ENCODE measurements at places on chromosomes 11 and 22.

DNA sequence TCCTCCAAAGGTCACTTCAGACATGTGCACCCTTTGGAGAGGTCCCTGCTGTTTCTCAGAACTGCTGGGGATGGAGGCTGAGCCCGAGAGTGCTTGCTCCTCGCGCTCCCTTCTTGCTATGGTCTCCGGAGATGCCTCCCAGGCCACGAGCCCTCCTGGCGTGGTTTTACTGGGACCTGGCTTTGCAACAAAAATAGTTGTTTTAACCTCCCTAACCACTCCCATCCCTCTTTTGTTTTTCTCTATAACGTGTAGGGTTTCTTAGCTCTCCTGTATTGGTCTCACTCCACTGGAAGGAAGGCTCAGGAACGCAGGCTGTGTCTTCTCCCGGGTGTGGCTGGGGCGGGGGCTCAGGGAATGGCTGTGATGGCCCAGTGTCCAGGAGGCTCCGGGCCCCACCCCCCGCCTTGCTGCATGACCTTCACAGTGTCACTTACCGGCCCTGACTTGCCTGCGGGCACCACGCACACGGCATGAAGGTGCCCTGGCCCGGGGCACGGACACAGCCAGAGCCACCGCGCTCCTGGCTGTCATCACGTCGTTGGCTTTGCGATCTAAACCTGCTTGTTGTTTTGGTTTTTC lies 5.6 kb downstream of the PTDSS2 start:
- H3K27ac ChIP-seq = peak overlapping the region; percentile 37
- no peak overlapping the region for H3K4me3 ChIP-seq
- DNase-seq = no peak
- peaks cover 81% of the 10 kb centered on the region for H3K36me3 ChIP-seq
- H3K4me1 ChIP-seq = peaks cover 50% of the 10 kb centered on the region

- H3K4me1 ChIP-seq = peaks cover 18% of the 10 kb centered on the region
- no peaks in the 10 kb centered on the region for H3K27me3 ChIP-seq
- DNase-seq = no peak
Measured at GRCh38 chr22:45335021-45335818, 25.5 kb downstream of the FAM118A start.

DNA sequence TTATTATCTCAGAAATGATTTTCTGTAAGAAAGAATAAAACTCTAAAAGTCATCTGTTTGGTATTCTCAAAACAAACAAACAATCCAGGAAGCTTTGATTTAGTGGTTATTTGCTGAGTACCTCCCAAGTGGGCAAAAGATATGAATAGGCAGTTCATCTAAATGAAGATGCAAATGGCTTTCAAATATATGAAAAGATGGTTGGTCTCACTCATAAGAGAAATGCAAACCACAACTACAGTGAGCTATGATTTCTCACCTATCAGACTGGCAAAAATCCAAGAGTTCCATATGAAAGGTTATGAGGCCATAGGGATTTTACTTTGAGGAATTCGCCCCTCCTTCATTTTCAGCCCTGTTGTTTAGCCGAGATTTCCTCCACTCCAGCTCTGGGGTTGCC lies 11.3 kb upstream of the P2RY2 start:
- H3K36me3 ChIP-seq = no peaks in the 10 kb centered on the region
- H3K27me3 ChIP-seq = peaks cover 5% of the 10 kb centered on the region
- no peaks in the 10 kb centered on the region for H3K4me1 ChIP-seq

DNA sequence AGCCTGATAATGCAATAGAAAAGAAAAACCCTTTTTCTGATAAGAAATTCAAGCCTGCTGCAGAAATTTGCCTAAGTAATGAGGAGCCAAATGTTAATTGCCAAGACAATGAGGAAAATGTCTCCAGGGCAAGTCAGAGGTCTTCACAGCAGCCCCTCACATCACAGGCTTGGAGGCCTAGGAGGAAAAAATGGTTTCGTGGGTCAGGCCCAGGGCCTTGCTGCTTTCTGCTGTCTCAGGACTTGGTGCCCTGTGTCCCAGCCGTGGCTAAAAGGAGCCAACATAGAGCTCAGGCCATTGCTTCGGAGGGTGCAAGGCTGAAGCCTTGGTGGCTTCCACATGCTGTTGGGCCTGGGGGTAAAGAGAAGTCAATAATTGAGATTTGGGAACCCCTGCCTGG lies 131.3 kb downstream of the LARGE1 start:
- DNase-seq = no peak
- no peaks in the 10 kb centered on the region for H3K4me1 ChIP-seq
- H3K36me3 ChIP-seq = peaks cover 2% of the 10 kb centered on the region
- H3K27ac ChIP-seq = no peak overlapping the region

- no peak overlapping the region for H3K4me3 ChIP-seq
- peak overlapping the region; percentile 74 for H3K27ac ChIP-seq
Measured at GRCh38 chr11:108278546-108278945, 55.7 kb downstream of the ATM start.

DNA sequence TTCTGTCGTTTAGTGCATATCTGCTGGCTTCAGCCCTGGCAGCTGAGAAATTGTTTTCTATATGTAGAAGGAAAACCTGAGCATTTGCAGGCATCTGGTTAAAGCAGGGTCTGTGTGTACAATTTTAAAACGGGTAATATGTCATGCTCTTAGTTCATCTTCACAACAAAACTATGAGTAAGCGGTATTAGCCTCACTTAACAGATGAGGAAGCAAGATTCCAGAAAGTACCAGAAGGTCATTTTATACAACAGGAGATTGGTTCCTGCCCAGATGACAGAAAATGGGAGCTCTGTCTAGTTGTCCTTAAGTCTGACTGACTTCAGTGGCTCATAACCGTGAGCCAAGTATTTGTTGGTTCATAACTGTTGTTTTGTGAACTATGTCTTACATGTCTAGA lies 1.1 kb downstream of the TIMM10B start:
- H3K27ac ChIP-seq = peak overlapping the region; percentile 99
- H3K36me3 ChIP-seq = peaks cover 58% of the 10 kb centered on the region
- DNase-seq = no peak
- H3K4me1 ChIP-seq = peaks cover 38% of the 10 kb centered on the region

Data from activated T-cell treated with anti-CD3 and anti-CD28 coated beads, Interleukin-2, amount 50 U/mL, for 24 hours (primary cell).